ENCODE measurements at places on chromosomes 2 and 18. TPM values are rescaled to one million over a fixed set of nuclear protein-coding genes. Genes with fewer than 3 reads are reported as not detected.

GRCh38 chr2:227939271-227940027, 68.0 kb downstream of the DAW1 start:
- DNase-seq: no peak

Gene OSBPL6
- total RNA-seq: 3.3 TPM

Gene AQP12B
- total RNA-seq: not detected

Gene ANKRD44
- 21.8 TPM for total RNA-seq

All from skin of body (tissue), 3 donors.